ENCODE measurements at places on chromosomes 4 and X. TPM values are rescaled to one million over a fixed set of nuclear protein-coding genes. Genes with fewer than 3 reads are reported as not detected.
A peak's percentile ranks its signal among the peaks of the same experiment; 100 is the strongest.

DNA sequence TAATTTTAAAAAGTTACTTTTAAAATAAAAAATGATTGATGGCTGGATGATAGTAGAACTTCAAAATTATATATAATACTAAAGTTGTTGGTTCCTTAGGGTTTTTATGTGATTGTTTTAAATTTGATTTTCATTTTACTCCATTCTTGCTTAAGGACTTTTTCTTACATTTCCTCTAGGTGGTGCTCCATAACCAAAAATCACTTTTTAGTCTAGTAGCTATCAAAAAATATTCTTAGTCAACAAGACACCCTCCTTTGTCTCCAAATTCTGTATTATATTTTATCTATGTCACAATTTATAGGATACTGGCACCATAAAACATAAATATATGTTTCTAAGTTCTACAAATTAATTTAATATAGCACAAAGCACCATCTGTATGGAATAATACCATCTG is 67.2 kb upstream of the BRWD3 start:
- DNase-seq, result no peak

Gene CFI
- 191 TPM for polyA plus RNA-seq

GRCh38 chr4:54852054-54852453 is 194.3 kb downstream of the KIT start:
- DNase-seq, result peak; percentile 30

Gene TMEM128
- polyA plus RNA-seq, result 40.0 TPM

DNA sequence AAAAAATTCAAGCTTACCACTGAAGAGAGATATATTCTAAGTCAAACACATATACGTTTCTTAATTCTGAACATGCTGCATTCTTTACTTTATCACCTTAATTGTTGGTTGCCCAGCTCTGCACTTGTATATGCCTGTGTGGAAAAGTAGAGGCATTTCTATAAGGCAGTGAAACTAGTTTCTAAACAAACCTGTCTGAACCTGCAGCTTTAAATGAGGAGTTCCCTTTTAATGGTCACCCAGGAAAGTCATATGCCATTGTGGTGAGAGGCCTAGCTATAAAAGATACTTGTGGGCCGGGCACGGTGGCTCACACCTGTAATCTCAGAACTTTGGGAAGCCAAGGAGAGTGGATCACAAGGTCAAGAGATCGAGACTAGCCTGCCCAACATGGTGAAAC is 147.4 kb upstream of the RXFP1 start:
- DNase-seq, result no peak

GRCh38 chr4:15400981-15401671 is 26.7 kb upstream of the C1QTNF7 start:
- DNase-seq, result peak; percentile 55

- peak; percentile 7 for DNase-seq
Measured at GRCh38 chr4:124631760-124632159, 80.8 kb downstream of the ANKRD50 start.

- no peak for DNase-seq
Measured at GRCh38 chr4:53923921-53924320, 140.5 kb downstream of the CHIC2 start.

GRCh38 chr4:128560754-128561495 is 248.6 kb upstream of the JADE1 start:
- no peak for DNase-seq

- DNase-seq, result no peak
Measured at GRCh38 chrX:150651906-150652305, 41.3 kb upstream of the MTMR1 start.

DNA sequence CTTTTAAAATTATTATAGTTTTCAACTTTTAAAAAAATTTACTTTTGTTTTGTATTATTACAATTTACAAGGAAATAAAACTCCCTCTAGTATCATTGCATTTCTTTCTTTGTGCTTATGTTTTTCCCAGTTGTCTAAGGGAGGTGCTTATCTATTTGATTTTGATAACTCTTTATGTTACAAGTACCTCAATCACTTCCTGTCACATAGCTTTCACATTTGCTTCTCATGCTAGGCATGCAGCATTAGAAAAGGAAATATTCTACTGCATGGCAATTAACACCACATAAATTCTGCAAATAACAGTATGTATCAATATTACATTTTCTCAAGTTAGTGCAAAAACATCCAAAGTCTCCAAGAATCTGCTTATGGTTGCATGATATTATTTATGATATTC is 180.3 kb upstream of the HS3ST1 start:
- no peak for DNase-seq

Gene ZFYVE28
- polyA plus RNA-seq, result 8.0 TPM

Gene HPGD
- 42.5 TPM for polyA plus RNA-seq

Gene HPSE
- polyA plus RNA-seq, result 1.9 TPM

Gene PLS3
- polyA plus RNA-seq, result 97.4 TPM

GRCh38 chr4:5890063-5890727 is 2.7 kb downstream of the CRMP1 start:
- peak; percentile 90 for DNase-seq

DNA sequence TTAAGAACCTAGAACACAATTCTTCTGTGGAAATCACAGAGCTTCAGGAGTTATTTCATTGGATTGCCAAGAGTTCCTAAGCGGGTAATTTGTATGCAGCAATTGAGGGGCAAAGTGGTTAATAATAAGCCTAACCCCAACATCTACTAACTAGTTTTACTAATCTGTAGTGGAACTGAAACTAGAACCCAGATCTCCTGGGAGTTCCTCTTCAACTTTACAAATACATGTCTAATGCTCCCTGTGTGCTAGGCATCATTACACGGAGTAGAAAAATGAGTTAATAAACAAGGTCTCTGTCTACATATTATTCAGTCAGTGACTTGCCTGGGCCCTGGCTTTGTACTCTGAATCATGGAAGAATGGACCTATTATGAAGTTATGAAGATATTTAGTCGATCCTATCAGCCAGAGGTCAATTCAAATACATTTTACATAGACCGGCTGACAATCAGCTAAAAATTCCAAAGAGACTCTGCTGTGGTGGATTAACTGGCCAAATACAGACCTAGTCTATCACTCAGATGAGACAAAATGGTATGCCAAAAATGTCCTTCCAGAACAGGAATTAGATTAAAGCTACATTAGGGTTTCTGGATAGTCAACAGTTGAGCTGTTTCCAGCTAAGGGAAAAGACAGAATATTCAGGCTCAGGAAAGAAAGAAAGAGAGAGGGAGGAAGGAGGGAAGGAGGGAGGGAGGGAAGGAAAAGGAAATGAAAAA is 326.0 kb downstream of the FBXW7 start:
- DNase-seq, result no peak

DNA sequence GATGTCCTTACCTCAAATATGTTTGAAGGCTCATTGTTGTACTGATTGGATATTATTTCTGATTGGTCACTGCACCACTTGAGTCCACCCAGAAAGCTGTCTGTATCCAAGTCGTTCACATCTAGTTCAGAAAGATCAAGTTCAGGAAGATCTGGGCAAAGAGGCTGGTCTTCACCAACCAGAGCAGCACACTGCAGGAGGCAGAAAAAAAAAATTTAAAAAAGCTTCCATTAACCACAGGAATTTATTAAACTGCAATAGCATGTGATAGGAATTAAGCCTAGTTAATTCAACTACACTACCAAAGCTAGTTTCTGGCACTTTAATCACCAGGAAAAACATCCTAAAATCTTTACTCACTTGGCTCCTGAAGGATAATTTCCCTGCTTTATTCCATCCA is 5.1 kb downstream of the PPARGC1A start:
- no peak for DNase-seq

Gene TBC1D1
- polyA plus RNA-seq, result 182 TPM

Gene RPA4
- not detected for polyA plus RNA-seq

DNA sequence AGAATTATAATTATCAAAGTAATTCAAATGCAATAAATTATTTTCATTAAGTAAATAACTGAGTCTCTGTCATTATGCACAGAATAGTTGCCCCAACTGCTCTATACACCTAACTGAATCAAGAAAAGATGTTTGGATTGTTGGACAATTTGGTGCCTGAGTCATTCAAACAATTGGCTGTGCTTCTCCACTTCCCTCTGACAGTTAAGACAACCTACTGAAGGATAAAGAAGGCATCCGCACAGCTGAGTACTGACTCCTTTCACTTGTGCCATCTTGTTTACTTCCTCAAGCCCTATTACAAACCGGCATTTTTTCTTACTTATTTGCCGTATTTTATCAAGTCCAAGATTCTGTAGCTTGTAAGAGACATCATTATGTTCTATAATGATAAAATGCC is 110.6 kb upstream of the C1QTNF7 start:
- DNase-seq, result no peak

Gene HSFX1
- polyA plus RNA-seq, result not detected

Gene FGFRL1
- polyA plus RNA-seq, result 22.0 TPM

DNA sequence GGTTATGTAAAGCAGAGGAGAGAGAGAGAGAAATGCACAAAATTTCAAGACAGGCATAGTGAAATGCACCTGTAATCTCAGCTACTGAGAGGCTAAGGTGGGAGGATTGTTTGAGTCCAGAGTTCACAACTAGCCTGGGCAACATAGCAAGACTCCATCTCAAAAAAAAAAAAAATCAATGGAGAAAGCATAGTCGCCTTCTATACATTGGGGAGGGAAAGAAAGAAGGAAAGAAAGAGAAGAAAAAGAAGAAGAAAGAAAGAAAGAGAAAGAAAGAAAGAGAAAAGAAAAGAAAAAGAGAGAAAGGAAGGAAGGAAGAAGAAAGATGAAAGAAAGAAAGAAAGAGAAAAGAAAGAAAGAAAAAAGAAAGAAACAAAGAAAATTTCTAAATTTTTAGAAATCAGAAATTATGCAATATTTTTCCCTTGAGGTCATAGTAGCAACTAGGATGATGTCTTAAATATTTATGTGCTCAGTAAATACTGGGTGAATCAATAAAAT is 53.4 kb downstream of the DKK2 start:
- DNase-seq, result no peak

GRCh38 chr4:126057371-126057770 is 742.6 kb downstream of the FAT4 start:
- no peak for DNase-seq

Gene ZNF81
- 2.5 TPM for polyA plus RNA-seq

- DNase-seq, result no peak
Measured at GRCh38 chr4:82712561-82712960, 86.0 kb downstream of the SCD5 start.

- DNase-seq, result no peak
Measured at GRCh38 chrX:66876776-66877175, 237.9 kb upstream of the EDA2R start.

Gene SOWAHB
- 3.3 TPM for polyA plus RNA-seq

Gene PRR32
- polyA plus RNA-seq, result not detected

DNA sequence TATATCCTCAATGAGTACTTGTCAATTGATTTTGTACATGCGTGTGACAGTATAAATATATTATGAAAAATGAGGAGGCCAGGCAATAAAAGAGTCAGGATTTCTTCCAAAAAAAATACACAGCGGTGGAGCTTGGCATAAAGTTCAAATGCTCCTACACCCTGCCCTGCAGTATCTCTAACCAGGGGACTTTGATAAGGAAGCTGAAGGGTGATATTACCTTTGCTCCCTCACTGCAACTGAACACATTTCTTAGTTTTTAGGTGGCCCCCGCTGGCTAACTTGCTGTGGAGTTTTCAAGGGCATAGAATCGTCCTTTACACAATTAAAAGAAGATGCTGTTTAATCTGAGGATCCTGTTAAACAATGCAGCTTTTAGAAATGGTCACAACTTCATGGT is at the start of gene OTC:
Gene OTC (plus strand): TSS at position 243 of the 400 bp plus-strand sequence. CDS start 93 bp downstream, at position 336.
- no peak for DNase-seq
